ENCODE measurements at places on chromosomes 1 and 21.
A peak's percentile ranks its signal among the peaks of the same experiment; 100 is the strongest.

GRCh38 chr1:200147094-200147493, 119.6 kb downstream of the NR5A2 start:
- DNase-seq: no peak

GRCh38 chr21:45590726-45591618, 48.7 kb upstream of the SLC19A1 start:
- no peak for DNase-seq

DNA sequence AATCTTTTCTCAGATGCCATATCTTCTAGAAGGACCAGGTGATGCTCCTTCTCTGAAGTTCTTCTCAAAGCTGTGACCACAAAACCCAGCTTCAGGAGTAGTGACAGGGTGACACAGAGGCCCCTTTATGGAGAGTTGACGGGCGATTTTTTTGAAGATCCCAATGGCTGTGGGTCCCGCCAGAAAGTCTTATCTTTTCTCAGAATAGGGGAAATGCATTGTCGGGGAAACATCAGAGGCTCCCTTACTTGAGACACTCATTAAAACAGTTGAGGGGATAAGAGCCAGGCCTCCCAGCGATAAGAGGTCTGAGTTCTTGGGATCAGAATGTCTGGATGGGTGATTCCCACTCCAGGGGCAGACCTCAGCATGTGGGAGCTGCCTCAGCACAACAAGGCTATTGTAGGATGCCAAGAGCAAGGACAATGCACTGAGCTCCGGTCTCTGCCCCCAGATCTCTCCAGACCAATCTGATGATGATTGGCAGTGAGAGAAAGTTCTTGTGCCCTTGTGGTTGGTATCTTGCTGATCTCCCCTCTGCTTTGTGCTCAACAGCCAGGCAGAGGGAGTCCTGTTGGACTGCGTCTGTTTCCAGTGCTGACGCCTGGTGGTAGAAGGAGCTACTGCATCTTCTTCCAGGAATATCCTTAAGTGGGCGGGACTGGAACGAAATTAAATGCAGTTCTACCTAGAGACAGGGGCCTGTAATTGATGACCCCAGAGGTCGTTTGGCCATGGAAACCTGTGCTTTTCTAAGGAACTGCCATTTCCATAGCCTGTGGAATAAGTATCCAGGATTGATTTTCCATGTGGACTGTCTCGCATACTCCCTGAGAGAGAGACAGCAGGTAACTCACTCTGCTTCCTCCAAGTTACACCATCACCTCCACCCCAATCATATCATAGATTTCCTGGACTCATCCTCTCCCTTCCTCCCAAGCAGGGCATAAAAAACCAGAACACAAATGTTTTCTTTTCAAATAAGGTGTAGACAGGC, 6.8 kb upstream of the ACKR1 start:
- DNase-seq: peak; percentile 77

GRCh38 chr1:10932088-10932487, 80.4 kb upstream of the TARDBP start:
- DNase-seq: no peak

- DNase-seq: no peak
Observed at GRCh38 chr1:19764848-19765247, 34.9 kb downstream of the TMCO4 start.

- no peak for DNase-seq
Observed at GRCh38 chr1:66464802-66465201, 69.2 kb upstream of the SGIP1 start.

- DNase-seq: no peak
Observed at GRCh38 chr1:163796394-163796821, 474.7 kb downstream of the NUF2 start.

DNA sequence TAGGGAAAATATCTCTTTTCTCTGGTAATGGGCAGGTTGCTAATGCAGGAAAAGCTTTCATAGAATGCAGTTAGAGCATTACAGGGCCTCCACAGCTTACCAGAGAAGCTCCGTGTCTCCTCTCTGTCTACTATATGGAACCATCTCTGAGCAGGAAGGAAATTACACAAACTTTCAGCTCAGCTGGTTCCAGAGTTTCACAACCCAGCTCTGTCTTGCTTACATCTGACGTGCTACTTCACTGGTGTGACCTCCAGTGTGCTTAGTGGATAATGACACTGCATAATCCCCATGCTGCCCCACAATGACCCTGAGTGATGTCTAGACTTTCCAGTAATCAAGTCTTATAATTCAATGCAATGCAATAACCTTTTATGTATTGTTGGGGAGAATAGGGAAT, 4.3 kb upstream of the FGGY start:
- DNase-seq: no peak
